ENCODE measurements at places on chromosomes 1 and 21.

- no peak for DNase-seq
Measured at GRCh38 chr1:205832326-205832751, 17.6 kb downstream of the PM20D1 start.

- DNase-seq = no peak
Measured at GRCh38 chr1:6962996-6963911, 178.0 kb downstream of the CAMTA1 start.

- no peak for DNase-seq
Measured at GRCh38 chr1:15214527-15214926, 32.5 kb upstream of the FHAD1 start.

DNA sequence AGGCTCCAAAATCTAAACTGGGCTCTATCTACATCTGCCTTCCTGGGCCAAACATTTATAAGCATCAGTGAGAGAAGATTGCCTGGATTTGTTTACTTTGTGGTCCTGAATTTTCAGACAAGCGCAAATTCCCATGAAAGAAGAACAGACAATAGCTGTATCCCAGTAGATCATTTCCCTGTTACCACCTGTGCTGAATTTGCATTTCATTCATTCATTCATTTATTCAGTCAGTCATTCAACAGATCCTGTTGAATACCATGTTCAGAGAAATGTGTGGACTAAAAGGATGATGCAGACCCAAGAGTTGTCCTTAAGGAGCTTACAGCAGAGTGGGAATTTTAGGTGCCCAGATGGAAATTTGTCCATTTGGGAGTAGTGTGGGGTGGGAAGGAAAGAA lies 2.2 kb downstream of the PGM1 start:
- no peak for DNase-seq

DNA sequence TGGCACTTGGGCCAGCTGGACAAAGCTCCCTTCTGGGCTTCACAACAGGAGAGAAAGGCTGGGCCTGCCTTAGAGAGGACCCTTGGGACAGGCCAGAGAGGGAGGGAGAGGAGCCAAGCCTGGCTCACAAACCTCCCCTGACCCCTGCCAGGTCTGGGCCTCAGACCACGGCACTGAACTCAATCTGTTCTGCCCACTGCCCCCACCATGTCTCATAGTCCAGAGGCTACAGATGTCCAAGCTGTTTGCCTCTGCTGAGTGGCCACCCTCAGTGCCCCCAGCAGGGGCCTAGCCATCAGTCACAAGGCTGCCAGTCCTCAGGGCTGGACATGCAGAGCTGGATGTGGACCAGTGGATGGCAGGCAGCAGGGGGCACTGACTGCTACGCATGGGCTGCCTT lies 13.0 kb upstream of the DMBX1 start:
- no peak for DNase-seq

Measured in AG04449 (cell line).